Cardiac fibroblast (primary cell): ENCODE measurements at places on chromosomes 7 and 10.

- DNase-seq, result no peak
Measured at GRCh38 chr10:5529702-5530411, 5.1 kb downstream of the CALML3 start.

DNA sequence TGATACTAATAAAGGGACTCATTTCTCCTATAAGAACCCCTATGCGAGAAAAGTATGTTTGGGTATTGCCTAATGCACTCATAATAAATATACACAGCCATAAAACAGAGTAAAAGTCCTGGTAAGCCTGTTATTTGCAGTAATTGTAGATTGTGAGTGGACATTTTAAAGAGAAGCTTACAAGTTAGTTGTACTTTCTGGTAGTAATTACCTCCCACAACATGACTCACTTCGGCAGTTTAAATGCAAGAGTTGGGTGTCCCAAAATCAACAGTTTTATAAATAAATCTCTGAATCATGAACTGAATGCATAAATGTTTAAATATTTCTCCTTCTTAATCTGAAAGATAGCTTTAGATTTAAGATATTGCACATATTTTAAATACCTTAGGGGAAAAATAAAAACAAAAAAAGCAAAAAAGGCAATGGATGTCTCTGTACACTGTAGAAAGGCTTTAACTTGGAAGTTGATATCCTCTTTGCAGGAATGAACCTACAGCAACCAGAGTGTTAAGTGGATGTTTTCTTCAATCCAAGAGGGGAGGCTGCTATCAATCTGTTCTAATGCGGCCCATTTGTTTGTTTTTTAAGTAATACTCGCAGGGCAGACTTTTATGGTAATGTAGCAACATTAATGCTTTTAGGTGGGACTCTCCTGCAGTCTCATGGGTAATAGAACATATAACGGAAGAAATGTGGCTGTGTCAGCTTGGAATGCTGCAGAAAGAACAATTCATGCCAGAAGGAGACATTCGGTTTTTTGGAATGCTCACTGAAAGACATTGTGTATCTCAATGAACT is 57.3 kb upstream of the ZEB1 start:
- DNase-seq, result peak; percentile 88

- DNase-seq, result no peak
Measured at GRCh38 chr10:86261941-86262687, 104.5 kb downstream of the GRID1 start.

GRCh38 chr10:103799341-103799740 is 56.0 kb downstream of the SH3PXD2A start:
- no peak for DNase-seq

GRCh38 chr7:87206361-87206760 is 13.2 kb downstream of the TMEM243 start:
- DNase-seq, result no peak

DNA sequence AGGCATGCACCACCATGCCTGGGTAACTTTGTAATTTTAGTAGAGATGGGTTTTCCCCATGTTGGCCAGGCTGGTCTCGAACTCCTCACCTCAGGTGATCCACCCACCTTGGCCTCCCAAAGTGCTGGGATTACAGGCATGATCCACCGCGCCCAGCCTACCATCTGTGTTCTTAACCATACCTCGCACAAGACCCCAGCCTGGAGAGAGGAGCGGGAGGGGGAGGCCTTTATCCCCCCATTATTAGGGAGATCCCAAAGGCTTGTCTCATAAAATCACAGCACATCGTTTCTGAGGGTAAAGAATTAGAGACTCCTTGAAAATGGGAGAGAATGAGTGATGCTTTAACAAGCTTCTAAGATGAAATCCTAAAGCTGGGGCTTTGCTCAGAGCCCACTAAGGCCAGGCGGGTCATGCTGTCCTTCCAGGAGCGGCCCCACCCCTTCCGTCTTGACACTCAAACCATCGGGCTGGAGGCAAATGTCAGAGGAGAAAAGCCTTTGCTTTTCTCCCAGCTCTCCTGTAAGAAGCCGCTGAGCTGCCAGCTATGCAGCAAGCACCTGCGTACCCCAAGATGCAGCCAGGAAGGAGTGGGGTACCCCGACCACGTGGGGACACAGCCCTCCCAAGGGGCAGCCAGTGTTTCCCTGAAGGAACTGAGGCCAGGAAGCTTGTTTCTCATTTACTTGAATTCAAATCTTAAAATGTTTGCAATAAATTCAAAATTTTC is 339.7 kb downstream of the PTPRN2 start:
- no peak for DNase-seq

- DNase-seq, result no peak
Measured at GRCh38 chr7:145263886-145264285, 428.0 kb upstream of the TPK1 start.

- no peak for DNase-seq
Measured at GRCh38 chr10:8128511-8128910, 74.0 kb downstream of the GATA3 start.

GRCh38 chr7:102834999-102835398 is 77.8 kb upstream of the LRRC17 start:
- peak; percentile 52 for DNase-seq

DNA sequence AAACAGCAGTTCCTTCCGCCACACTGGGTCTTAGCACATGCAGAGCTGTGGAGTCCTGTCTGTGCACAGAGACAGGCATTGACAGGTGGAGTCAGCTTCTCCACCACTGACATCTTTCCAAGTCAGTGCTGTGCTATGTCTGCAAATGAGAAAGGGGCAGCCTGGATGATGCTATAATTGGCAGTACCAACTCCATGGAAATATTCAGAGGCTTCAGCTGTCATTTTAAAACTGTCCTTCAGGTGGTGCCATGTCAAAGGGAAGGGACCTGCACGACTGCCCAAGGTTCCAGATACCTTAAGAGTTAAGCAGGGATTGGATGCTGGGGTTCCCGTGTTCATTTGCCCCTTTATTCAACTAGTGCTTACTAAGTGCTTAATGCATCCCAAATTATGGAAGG is 258.0 kb upstream of the PRKCQ start:
- no peak for DNase-seq

DNA sequence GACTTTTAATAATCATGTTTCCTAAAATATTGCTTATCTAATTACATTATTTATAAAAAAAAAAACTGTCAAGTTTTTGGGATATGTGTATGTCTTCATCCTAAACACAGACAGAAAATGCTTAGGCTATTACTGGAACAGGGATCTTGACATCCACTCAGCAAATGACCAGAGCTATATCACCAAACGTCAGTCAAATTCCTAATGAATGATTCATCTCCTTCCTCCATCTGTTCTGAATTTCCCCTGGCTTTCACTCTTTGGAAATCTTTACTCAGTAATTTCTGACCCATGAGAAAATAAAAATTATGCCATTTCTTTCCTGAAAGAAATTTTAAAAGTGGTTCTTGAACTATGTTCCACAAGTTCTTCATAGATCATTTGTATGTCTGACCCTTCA is 552.4 kb upstream of the KCND2 start:
- DNase-seq, result peak; percentile 93

DNA sequence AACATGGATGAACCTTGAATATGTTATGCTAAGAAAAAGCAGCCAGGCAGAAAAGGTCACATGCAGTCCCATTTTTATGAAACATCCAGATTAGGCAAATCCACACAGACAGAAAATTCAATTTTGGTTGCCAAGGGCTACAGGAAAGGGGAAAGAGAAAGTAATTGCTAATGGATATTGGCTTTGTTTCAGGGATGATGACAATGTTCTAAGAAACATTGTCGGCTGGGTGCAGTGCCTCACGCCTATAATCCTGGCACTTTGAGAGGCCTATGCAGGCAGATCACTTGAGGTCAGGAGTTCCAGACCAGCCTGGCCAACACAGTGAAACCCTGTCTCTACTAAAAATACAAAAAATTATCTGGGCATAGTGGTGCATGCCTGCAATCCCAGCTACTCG is 23.0 kb downstream of the ZNF33B start:
- DNase-seq, result peak; percentile 34

DNA sequence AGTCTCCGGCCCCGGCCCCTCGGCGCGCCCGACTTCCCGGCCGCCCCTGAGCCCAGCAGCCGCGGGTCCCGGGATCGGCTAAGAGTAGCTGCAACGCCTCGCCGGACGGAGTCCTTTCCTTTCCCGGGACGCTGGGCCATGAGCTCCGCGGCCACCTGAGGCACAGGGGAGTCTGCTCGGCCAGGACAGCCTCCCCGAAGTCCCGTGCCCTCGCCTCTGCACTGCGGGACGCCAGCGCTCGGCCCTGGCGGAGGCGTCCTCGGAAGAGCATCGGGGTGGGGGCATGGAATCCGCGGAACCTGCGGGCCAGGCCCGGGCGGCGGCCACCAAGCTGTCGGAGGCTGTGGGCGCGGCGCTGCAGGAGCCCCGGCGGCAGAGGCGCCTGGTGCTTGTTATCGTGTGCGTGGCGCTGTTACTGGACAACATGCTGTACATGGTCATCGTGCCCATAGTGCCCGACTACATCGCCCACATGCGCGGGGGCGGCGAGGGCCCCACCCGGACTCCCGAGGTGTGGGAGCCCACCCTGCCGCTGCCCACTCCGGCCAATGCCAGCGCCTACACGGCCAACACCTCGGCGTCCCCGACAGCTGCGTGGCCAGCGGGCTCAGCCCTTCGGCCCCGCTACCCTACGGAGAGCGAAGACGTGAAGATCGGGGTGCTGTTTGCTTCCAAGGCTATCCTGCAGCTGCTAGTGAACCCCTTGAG is 502 bp downstream of the SLC18A3 start:
- no peak for DNase-seq

DNA sequence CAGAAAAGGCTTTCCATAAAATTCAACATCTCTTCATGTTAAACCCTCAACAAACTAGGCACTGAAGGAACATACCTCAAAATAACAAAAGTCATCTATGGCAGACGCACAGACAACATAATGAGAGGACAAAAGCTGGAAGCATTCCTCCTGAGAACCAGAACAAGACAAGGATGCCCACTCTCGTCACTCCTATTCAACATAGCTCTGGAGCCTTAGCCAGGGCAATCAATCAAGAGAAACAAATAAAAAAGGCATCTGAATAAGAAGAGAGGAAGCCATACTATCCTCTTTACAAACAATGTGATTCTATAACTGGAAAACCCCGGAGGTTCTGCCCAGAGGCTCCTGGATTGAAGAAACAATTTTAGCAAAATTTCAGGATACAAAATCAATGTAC is 251.0 kb downstream of the MALRD1 start:
- DNase-seq, result no peak
